ENCODE measurements at places on chromosomes 13 and 19.

- no peak for DNase-seq
Observed at GRCh38 chr13:110509971-110510786, 51.3 kb downstream of the RAB20 start.

DNA sequence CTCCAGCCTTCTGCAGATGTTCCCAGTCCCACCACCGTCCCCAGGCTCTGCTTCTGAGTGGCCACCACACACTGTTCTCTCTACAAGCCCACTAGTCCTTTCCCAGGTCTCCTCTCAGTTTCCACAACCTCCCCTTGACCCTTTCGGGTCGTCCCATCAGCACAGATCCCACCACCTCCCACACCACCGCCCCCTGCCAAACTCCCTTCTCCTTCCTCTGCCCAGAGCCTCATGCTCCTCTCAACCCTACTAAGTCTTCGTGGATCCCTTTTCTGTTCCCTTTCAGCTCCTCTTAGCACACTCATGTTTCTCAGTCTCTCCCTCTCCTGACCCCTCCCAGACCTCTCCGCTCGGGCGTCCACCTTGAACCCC lies 1.9 kb downstream of the NAPA start:
- no peak for DNase-seq

DNA sequence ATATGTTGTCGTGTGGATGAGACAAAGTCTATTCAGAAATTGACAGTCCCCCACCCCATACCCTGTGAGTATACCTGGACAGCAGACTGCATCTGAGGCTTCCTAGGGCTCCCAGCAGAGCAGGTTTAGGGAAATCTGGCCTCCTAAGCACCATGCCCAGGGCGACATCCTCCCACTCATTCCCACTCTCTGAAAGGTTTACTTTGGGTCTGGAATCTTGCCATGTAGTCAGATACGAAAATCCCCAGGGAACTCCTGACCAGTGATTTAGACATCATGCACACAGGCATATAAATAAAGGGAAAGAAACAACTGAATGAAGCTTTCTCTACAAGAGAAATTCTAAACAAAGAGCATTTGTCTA lies 717 bp upstream of the NALCN start:
- no peak for DNase-seq

DNA sequence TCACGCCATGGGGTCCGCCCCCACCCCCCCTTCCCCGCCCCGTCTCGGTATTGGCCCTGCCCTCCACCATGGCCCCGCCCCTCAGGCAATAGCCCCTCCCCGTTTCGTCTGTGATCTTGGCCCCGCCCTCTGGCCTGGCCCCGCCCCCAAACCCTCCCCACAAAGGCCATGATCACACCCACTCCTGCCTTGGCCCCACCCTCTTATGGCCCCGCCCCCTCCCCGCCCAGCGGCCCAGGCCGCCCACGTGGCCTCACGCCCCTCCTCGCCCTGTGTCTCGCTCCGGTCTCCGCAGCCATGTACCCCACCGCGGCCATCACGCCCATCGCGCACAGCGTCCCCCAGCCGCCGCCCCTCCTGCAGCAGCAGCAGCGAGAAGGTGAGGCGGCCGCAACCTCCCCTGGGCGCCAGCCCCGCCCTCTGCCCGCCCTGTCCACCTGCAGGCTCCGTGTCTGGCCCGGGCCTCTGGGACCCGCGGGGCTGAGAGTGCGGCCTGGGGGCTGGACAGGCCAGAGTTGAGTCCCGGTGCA lies 61.3 kb downstream of the CELF5 start:
- peak; percentile 95 for DNase-seq

- DNase-seq = no peak
Observed at GRCh38 chr19:14085309-14085995, at the start of gene C19orf67. Gene C19orf67, minus strand, starts transcription at chr19:14085783. Its CDS starts 156 bp downstream, at chr19:14085627.

DNA sequence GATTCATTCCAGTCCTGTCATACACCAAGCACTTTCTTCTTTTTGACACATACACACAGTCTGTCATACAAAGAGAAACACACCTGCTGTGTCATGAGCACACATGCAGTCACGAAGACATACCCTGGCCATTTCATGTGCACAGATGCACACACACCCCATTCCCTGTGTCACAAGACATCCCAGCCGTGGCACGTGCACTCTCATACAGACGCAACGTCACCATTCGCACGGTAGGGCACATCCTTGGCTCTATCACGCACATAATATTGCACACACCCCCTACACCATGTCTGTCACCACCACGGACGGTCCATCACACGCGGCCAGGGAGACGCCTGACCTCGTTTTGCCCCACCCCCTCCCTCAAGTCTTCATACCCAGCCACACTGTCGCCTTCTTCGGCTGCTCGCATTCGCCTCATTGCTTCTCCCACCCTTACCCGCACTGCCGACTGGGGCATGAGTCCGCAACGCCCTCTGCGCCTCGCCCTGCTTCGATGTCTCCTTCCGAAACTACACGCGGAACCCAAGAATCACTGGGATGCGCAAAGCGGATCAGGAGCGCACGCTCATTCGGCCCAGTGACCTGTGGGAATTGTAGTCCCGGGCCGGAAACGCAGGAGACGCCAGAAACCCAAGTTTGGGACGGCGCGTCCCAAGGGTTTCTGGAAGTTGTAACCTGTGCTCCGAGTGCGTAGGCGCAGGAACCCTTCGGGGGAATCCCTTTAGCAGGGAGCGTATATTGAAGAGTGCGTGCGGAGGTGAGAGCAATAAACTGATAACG lies 6.8 kb upstream of the ZNF283 start:
- no peak for DNase-seq

- DNase-seq = no peak
Observed at GRCh38 chr19:47310819-47311218, 1.2 kb downstream of the C5AR1 start.

DNA sequence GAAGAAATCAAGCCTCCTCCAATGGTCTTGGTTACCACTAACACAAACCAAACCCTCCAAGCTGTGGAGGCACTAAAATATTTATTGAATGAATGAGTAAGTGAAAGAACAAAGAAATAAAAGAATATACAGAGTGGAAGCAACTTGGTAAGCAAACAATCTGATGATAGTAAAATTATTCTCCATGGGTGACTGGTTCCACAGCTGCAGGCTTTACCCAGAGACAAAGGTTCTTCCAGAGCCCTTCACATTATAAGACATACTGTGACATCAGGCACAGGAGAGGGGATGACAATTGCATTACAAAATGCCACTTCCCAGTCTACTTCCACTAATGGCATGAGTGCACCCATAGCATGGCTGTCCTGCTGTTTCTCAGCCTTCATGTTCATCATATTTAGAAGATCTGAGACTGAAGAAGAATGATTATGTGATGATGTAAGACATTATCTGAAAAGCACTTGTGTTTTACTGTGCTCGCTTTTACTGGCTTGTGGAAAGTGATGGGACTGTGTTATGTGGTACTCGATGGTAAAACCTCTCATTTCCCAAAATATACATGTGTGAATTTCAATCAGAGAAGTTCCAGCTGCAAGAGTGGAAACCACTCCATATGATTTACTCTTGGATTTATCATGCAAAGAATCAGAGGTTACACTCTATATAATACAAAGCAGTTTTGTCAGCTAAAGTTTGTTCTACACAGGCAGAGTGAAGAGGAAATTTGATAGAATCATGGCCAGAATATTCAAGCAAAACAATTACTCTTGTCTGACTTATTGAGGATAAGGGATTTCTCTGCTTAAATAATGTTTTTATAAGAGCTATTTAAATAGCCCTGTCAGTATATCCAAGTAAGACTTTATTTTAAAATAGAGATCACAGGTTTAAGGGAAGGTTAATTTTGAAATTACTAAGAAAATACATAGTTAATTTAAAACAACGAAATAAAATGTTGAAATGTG lies 220.2 kb upstream of the NBEA start:
- DNase-seq = no peak

DNA sequence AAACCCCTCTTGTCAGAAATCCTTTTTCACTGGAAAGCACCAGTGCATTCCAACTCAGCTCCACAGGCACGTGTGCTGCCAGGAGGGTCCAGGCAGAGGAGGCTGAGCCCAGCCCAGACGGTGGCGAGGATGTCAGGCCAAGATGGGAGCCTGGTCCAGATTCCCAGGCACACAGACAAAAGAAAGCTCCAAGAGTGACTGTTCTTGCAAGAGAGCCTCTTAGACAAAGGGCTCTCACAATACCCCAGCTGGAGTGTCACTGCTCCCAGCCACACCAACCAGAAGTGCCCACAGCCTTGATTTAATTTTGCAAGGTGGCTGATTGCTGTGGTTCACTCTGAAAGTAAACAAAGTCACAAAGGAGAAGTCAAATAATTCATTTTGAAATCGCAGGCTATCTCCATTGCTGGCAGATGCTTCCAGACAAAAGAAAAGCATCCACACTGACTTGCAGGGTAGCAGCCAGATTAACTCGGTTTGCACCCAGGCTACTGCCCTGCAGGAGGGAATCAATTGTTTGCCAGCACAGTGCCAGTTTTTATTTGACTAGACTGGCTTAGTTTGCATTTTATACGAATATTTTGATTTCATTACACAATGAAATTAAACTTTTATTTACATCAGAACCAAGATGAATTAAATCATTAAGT lies 95.1 kb downstream of the RAB20 start:
- no peak for DNase-seq

DNA sequence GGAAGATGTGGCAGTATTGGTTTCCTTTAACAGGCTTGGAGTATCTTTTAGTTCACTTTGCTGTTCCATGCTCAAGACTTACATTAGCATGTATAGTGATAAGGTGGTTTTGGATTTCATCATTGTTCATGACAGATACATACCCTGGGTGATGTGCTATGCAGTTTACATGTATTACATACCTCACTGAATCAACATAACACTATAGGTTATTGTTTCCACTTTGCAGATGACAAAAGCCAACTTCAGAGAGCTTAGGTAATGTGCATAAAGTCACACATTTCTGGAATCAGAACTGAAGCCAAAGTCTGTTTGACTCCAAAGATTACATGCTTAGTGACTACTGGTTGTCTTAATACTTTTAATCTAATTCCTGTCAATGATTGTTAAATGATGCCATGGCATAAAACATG lies 7.1 kb downstream of the COMMD6 start:
- no peak for DNase-seq

- no peak for DNase-seq
Observed at GRCh38 chr19:41888926-41889325, 5.9 kb downstream of the ARHGEF1 start.

- no peak for DNase-seq
Observed at GRCh38 chr13:38767506-38768265, 80.8 kb downstream of the FREM2 start.

GRCh38 chr19:51514866-51515481 lies 13.4 kb upstream of the SIGLEC12 start:
- DNase-seq = no peak

GRCh38 chr19:33906578-33907335 lies 110.1 kb downstream of the KCTD15 start:
- DNase-seq = peak; percentile 28

DNA sequence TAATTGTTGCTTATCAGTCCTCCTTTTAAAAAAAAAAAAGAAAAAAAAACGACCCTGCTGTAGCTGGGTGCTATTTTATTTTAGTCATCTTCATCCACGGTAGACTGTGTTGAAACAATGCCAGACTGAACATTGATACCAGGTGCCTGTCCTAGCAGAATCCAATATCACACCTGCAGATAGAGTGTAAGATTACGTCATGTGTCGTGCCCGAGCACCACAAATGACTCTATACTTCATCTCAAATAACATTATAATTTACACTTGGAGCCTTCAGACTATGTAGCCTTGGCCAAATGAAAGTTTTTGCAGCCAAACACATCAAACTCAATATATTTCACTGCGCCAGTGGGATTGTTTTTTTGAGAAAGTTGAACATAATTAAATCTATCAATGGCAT lies 410.6 kb downstream of the FGF9 start:
- DNase-seq = no peak

GRCh38 chr13:24340608-24340955 lies 31.2 kb downstream of the C1QTNF9 start:
- DNase-seq = no peak

GRCh38 chr13:111046590-111047141 lies 68.4 kb upstream of the ARHGEF7 start:
- no peak for DNase-seq
